ENCODE measurements at places on chromosomes 3 and 15.

DNA sequence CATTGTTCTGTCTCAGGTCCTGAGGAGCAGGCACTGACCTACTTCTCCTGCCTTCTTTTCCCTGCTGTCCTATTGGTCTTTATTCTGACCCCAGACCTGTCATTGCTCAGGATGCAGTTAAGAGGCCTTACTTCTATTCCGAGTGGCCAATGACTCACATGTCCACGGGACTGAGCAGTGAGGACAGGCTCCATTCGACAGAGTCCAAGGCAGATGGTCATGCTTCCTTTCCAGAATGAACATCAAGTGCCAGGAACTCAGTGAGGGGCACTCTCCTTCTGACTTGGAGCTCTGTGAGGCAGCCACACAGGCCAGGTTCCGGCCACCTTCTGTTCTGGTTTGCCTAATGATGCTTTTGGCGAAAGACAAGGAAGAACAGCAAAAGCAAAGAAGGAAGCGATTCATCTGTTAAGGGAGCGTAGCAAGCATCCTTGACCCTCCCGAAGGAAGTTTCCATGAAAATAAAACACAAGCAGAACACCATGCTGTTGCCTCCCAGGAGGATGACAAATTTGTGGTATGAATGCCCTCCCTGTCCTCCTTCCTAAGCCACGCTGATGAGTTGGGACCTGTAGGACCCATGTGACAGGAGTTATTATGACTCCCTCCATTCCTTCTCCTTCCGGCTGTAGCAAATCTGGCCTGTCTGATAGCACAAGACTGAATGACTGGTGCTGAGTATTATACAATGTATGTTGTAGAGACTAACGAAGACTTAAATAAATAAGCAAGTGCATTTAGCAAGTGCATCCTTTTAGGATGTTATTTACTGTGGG is 14.4 kb upstream of the TPRG1 start:
- no peak for DNase-seq

- no peak for DNase-seq
Measured at GRCh38 chr3:118782755-118783202, 251.9 kb downstream of the IGSF11 start.

DNA sequence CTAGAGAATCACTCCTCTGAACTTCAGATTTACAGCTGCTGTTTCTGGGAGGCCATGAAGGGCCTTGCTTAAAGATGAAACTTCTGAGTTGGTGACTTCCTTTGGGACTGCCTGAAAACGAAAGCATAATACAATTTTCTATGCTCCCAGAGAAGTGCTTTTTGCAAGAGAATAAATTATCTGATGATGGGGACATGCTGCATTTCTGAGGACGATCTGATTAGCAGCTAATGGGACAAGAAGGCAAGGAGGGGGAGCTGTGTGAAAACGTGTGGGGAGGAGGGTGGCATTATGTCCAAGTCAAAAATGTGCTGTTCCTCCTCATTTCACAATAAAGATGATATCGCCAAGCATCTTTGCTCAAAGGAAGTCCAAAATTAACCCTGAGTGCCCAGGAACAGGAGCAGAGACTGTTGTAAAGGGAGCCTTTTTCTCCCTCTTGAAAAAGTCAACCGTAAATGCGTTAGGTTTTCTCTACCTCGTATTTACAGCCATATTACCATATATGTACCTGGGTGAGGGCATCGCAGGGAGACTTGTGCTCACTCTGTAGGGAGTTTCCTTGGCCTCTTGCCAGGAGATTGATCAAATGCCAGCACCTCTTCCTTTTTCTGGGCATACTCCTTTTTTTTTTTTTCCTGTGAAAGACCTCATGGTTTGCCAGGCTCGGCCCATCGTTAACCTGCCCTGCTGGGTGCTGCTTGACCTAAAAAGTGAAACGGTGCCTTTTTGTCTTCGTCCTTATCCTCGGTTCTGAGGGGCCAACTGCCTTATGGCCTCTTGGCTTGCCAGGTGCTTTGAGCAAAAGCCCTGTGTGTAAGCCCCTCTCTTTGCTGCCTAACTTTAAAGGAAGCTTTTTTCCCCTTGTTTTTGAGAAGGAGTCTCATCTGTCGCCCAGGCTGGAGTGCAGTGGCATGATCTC is 11.5 kb downstream of the ITPR1 start:
- peak; percentile 34 for DNase-seq

DNA sequence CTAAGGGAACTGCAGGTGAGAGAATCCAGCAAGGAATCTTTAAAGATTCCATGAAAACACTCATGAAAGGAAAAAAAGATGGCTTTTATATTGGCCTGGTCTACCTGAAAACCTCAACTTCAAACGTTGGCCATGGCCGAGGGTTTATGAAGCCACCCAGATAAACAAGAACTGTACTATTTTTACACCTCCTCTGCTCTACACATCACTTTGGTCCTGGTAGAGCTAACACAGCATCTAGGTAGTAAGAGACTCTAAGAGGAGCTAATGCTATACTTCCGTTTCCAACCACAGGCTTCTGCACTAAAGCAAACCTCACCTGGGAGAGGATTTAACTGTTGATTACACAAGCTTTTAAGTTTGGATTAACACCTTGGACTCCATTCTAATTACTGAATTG is 466.2 kb downstream of the FGF12 start:
- no peak for DNase-seq

Measured in NCI-H2171 treated with DMSO at 0.1 percent for 48 hours (cell line).